ENCODE measurements at places on chromosomes 1 and 21.

DNA sequence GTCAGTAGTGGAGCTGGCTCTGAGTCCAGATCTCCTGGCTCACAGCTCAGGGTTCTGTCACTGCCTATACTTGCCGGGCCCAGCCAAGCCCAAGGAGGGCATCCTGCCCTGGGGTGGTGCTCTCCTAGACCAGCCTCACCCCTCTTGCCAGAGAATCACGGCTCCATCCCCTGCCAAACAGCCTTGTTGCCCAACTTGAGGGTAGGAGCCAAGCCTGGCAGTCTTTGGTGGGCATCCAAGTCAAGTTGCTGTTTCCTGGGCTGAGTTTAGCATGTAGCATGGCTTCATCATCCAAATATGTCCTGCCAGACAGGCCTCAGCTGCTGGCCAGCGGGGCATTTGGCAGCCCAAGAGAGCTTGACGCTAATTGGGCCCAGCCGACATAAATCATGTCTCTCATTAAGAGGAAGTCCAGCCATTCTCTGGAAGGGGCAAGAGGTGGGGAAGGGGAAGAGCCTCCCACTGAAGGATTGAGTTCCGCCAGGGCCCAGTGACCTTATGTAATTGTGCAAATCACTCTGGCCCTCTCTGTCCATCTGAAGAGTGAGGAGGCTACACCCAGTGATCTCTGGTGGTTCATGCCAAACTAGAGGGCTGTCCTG, 22.6 kb upstream of the TRABD2B start:
- DNase-seq = no peak

DNA sequence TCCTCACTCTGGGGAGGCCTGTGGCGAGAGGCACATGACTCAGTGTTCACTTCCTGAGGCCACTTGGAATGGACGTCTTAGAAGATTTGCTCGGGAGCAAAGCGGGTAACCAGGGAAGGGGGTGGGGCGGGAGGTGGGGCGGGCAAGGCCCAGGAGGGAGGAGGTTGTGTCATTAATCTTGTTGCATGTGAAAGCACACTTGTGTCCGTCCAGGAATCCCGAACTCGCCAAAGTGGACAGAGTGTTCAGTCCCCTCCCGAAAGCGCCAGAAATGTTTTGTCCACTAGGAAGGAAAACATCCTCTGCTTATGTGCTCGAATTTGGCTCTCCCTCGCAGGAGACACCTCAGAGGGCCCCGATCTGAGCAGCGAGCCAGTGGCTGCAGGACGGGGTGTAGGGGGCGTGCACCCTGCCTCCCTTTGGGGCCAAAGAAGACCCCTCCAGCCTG, 84.2 kb downstream of the SPSB1 start:
- DNase-seq = no peak

DNA sequence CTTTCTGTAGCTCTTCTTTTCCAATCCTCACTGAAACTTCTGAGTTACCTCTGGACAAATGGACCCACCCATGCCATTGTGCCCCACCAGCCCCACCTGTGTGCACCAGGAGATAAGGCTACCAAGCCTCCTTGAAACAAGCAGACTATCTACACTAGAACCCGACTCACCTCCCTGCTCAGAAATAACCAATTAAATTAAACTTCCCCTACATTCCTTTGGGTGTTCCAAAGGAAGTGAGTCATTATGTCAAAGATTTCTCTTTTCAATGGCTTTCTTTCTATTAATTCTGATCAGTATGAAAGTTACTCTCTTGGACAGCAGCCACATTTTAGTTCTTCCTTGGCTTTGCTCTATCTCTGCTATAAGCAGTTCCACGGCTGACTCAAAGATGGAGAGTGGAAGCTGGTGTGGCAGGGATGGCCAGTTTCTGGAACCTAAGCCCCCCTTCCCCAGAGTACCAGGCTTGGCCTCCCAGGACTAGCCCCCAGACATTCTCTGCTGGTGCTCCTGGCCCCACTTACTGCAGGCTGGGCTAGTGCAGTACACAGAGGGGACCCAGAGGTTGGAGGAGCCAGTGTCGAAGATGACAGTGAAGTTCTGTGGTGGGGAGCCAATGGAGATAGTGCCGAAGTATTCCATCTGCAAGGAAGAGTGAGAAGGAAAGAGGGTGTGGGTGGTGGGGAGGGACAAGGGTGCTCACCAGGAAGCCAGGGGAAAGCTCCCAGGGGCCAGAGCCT, 1.9 kb downstream of the CTSE start:
- DNase-seq = no peak

- DNase-seq = no peak
These were observed 272.6 kb upstream of the FMN2 start for GRCh38 chr1:239819096-239819495.

DNA sequence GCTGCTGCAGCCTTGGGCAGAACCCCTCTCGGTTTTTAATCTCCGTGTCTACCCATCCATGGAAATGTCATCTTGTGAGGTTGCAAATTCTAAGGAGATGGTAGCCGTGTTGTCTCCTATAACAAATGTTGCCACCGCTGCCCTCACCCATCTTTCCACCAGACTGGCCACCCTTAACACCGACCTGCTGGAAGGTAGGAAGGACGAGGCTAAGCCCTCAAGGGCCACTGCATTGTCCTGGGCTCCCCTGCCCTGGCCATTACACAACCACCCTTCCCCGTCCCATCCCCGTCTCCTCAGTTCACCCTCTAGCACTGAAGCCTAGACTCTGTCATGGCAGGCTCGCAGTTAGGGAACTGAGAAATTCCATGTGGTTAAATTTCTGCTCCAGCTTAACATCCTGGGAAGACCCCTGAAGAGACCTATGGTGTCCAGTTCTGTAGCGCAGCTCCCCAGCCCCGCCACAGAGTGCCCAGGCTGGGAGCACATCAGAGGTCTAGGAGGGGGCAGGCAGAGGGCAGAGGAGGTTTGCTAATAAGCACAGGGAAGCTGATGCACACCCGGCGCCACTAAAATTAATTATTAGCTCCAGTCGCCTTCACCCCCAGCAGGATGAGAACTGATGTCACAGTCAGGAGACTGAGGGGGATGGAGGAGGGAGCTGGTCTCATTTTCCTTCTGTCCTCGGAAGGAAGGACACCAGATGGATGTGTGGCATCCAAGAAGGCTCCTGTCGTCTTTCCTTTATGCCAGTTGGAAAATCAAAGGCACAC, 38.3 kb downstream of the STUM start:
- no peak for DNase-seq

DNA sequence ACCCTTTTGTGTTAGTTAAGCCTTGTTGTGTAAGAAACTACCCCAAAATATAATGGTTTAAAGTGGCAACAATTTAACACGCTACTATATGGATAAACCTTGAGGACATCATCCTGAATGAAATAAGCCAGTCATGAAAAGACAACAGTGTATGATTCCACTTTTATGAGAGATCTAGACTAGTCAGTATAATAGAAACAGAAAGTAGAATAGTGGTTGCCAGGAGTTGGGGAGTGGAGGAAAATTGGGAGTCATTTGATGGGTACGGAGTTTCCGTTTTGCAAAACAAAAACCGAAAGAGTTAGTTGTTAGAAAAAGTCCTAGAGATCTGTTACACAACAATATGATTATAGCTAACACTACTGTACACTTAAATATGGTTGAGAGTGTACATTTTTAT, 16.0 kb upstream of the CHIA start:
- DNase-seq = no peak

DNA sequence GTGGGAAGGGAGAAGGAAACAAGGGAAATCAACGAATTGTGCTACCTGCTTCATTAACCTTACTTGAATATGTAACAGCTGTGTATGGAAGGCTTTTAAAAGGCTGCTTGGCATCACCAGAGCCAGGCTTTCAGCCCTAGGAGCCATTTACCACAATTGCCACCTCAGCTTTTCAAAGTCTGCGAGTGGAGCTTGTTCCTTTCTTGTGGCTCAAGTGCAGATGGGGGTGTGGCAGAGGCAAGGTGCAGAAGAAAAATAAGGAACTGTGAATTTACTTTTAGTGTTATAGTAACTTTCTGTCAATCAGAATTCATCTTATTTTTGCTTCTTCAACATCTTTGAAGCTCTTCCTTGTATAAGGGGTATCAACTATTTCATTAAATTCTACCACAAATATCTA, 17.6 kb downstream of the CLCA2 start:
- no peak for DNase-seq

GRCh38 chr21:46208761-46209721, 19.5 kb downstream of the LSS start:
- DNase-seq = no peak

GRCh38 chr1:24931146-24931467, 1.0 kb upstream of the RUNX3 start:
- no peak for DNase-seq

GRCh38 chr1:5995871-5996630, 3.8 kb upstream of the NPHP4 start:
- no peak for DNase-seq

DNA sequence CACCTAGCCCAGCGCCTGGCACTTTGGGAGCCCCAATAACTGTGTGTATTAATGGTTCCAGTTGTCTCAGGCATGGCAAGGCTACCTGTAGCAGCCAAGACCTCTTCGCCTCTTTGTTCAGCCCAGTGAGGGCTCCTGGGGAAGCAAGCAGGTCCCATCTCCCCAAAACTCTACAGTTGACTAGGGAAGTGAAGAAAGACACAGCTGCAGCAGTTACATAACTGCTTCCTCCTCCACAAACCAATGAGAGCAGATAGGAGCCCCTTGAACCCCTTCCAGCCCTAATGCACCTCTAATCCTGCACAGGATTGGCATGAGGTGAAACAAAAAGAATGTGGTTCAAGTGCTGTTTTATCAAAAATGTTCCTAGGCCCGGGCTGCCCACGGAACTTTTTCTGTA, 100.5 kb downstream of the SYF2 start:
- DNase-seq = no peak

DNA sequence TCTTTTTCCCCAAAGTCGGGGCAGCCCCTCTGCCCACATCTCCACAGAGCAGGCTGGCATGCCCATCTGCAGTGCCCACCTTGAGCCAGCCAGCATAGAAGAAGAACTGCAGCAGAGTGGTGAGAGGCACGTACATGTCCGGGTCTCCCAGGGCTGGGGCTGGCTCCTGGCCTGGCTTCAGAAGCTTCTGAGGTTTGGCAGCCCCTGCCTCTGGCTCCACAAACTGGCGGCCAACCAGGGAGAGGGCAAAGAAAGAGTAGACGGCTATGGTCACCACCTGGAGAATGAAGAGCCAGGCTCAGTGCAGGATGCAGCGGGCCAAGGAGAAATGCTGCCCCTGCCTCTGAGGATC, 3.0 kb downstream of the BEST4 start:
- DNase-seq = no peak

DNA sequence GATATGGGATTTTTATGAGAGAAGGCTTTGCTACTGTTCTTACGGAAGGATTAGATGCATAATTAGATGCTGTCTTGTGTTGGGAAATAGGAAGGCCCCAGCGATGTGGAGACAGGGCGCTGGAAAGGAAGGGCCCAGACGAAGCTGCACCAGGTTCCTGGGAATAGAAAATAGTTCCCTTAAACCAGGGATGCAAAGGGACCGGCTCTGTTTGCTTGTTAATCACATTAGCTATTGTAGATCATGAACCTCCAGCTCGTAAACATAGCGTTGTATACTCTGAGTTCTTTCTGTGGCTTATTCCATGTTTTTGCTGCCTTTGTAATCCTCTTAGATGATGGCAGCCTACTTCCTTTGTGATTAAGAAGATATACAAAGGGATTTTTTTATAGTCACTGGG, 79.8 kb upstream of the COX20 start:
- no peak for DNase-seq

DNA sequence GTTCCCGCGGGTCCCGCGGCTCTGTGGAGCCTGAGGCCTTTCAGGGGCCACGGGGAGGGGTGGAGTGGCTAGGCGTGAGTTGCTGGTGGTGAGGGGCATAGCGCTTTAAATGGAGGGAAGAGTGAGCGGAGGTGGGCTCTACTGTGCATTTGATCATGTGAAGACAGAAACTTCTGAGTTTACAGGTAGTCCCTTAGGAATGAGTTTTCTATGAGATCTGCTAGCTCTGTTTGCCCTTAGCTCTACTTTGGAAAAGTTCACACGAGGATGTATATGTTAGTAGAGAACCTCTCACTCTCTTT, 593 bp downstream of the ST6GALNAC3 start:
- no peak for DNase-seq

DNA sequence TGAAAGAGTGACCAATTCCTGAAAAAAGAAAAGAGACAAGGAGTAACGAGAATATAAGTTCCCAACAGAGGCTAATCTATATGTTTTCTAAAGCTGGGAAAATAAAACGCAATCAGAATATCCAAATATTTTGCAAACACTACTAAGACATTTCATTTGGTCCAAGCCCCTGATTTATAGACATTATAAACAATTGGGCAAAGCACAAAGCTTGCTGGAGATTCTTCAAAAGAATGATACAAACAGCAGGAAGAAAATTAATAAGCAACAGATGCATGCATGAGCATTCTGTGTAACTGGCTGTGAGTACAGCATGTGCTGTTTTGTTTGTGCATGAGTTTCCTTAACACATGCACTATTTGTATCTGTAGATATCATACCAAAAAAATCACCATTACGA, 552.9 kb downstream of the LTN1 start:
- DNase-seq = no peak

DNA sequence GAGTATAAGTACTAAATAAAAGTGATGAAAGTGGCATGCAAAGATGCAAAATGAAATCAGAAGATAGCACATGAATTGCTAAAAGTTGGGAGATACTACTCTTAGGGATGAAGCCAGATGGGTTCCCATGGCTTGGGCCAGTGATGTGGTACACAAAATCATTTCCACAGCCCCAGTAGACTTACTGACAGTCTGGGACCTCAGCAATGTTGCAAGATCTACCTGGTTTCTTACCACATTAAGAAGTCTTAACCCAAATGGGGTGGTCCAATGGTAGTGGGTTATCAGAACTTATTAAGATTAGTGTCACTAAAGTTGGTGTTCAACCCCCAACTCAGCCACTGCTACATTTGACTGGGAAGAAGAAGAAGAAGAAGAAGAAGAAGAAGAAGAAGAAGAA, 227.7 kb upstream of the IRF2BP2 start:
- no peak for DNase-seq

- DNase-seq = no peak
These were observed 77.5 kb downstream of the CD34 start for GRCh38 chr1:207833381-207833780.

- DNase-seq = no peak
These were observed 26.2 kb downstream of the ZYG11B start for GRCh38 chr1:52752484-52752826.

- DNase-seq = no peak
These were observed 74.7 kb downstream of the LHX8 start for GRCh38 chr1:75208862-75209261.

GRCh38 chr1:243693800-243694199, 156.2 kb downstream of the AKT3 start:
- DNase-seq = no peak
